T follicular helper cell (primary cell): ENCODE measurements at places on chromosomes 7 and 10.

DNA sequence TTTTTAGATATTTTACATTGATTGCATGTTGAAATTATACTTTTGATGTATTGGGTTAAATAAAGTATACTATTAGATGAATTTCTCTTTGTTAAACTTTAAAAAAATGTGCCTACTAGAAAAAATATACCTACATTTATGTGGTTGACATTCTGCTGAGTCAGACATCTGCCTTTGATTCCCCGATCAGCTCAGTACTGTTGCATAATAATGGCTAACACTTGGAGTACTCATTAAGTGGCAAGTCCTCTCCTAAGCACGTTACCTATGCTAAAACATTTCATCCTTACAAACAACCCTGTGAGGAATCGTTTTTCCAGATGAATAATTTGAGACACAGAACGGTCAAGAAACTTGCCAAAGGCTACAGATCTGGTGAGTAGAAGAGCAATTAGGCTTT is 14.0 kb upstream of the SEM1 start:
- no peak for DNase-seq

DNA sequence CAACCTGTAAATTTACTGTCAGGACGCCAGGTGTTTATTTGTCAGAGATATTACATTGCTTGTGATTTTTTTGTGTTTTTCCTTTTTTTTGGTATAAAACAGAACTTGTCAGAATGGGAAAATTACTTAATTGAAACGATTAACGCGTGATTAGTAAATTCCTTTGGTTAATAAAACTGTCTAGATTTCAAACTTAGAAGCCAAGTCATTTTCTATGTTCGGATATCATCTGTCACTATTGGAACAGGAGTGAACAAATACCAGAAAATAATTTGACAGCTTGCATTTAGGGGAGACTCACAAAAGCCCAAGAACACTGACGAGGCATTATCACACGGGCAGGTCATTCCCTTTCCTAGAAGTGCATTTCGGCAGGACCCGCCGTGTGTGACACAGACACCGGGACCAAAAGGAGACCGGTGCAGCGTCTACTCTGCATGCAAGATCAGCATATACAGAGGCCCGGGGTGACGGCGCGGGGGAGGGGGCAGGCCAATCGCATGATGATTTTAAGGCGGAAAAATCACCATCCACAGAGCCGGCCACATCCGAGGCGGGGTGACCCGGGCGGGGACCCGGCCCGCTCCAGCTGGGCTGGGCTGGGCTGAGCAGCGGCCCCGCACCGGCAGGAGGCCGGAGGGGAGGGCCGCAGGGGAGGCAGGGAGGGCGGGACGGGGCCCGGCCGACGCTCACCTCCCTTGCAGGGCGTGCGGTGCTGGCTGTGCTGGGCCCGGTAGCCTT is 841 bp downstream of the GLUD1 start:
- peak; percentile 37 for DNase-seq

DNA sequence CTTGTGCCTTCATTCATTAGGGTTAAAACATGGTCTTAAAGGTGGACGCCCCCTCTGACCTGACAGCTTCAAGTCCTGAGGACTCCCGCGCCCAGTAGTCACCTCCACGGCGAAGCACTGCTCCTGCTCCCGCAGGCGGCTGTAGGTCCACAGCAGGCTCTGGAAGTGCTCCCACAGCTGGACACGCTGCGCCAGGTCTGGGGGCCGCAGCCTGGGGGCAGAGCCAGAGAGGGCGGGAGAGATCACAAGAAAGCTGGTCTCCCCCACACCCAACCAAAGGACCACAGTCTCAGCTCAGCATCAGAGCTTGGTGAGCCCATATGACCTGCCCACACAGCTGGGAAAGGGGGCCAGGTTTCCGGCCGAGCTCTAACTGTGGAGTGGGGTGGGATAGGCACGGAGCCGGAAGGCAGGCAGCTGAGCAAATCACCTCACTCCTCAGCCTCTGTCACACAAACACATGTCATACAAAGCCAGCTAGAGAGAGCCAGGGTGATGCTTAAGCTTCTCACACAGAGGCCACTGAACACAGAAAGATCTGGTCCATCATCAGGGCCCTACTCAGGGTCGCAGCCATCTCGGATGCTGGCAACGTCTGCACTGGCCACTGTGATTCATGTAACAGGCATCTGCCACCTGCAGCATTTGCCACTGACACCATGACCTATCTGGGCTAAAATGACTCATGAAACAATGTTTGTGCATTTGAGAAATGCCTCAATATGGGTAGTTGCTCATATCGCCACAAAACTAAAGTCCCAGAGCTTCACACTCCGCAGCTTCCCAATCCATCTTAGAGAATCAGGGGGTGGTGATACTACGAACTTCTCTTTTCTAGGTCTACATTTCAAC is 12.6 kb downstream of the HPS1 start:
- DNase-seq, result no peak

DNA sequence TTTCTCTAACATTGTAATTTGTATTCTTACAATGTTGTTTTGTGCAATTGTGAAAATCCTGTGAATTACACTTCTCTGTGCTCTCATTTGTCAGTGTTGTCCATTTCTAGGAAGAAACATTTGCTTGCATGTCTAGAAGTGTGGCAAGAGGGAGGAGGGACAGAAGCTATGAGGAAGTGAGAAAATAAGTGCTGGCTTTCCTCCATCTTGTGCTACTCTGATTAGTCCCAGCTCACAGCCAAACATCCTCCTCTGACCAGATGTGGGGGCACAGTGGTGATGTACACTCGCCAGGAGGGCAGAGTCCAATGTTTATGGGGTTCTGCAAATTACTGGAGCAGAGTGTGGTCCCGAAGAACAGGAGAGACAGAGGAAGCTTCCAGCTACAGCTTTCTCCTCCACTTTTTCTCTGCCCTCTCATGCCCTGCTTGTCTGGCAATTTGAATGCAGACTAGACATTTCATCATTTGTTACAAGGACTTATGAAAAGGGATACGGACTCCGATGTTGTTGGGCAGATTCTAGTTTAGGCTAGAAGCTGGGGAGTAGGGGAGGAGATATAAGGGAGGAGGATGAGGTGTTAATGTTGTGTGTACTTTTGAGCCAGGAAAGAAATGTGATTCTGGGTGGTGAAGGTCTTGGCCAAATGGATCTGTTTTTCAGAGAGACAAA is 131.0 kb upstream of the C1GALT1 start:
- DNase-seq, result no peak

- no peak for DNase-seq
Observed at GRCh38 chr7:17422966-17423365, 124.5 kb downstream of the AHR start.

- DNase-seq, result no peak
Observed at GRCh38 chr7:130894909-130895750, 161.1 kb upstream of the KLF14 start.
